AG09309 (cell line): ENCODE measurements at places on chromosomes 11 and 22.

DNA sequence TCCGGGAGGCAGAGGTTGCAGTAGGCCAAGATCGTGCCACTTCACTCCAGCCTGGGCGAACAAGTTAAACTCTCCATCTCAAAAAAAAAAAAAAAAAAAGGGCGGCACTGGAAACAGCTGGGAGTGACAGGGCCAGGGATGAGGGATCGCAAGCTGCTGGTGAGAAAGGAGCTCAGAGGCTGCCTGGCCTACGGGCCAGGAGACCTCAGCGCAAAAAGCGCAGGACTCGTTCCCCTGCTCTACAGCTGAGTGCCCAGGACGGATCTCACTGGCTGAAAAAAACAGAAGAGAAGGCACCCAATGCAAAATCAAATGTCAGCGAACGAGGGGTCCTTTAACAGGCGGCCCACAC is 650 bp upstream of the NUP50 start:
- no peak for DNase-seq

DNA sequence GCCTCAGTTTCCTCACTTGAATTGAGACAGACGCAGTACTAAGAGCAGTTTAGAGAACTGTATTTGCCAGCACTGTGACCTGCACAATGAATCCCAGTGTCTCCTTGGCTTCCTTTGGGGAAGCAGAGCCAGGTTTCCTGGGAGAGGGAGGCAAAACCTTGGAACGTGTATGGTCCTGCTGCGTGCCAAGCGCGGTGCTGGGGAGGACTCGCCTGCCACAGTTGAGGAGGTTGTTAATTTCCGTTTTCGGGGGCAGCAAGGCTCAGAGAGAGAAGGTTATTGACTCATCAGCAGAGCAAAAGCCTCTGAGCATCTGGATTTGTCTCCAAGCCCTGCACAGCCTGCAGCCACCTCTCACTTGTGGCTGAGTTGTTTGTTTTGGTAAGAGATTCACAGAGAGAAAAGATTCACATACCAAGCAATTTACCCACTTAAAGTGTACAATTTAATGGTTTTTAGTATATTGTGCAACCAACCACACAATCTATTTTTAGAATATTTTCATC is 10.8 kb downstream of the SYT12 start:
- peak; percentile 99 for DNase-seq

DNA sequence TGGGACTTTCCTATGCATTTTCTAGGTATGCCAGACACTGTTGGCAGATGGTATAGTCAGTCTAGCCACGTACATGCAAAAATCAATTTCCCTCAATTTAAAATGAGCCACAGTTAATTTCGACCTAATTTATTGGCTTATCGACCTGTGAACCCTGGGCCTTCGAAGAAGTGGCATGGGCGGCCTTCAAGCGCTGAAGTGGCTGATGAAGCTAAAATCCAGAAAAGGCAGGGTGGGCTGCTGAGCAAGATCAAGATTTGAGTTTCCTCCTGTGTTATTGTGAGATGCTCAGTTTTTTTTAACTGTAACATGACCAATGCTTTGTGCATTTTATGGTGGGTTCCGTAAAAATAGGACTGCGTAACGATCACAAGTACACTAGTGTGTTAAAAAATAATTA is 5.8 kb upstream of the SORL1-AS1 start:
- no peak for DNase-seq

DNA sequence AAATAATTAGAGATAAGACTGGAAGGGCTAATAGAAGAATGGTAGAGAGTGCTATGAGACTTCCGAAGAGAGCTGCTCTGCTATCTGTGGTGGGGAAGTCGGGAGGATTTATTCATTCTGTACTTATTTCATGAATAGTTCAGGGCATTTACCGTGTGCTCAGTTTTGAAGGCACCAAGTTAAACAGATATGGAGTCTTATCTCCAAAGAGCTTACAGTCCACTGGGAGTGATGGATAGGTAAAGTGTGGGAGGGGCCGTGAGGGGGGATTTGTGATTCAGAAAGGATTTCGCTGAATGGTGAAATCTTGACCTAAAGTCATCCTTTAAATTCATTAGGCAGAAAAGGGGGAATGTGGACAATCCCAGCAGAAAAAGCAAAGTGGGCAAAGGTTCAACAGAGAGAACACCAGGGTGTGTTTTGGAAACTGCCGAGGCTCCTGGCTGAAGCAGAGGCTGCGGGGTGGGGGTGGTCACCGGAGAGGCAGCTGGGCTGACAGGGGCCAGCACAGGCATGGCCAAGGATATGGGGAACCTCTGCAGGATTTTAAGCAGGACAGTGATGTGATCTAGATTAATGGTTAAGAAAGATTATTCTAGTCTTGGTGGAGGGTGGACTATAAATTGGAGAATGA is 91.2 kb downstream of the UBASH3B start:
- no peak for DNase-seq

GRCh38 chr22:37559901-37560607 is at the start of gene CDC42EP1:
TSS of gene CDC42EP1 (plus strand) at chr22:37560480. CDS start at chr22:37566350, 5,870 bp downstream.
- no peak for DNase-seq

DNA sequence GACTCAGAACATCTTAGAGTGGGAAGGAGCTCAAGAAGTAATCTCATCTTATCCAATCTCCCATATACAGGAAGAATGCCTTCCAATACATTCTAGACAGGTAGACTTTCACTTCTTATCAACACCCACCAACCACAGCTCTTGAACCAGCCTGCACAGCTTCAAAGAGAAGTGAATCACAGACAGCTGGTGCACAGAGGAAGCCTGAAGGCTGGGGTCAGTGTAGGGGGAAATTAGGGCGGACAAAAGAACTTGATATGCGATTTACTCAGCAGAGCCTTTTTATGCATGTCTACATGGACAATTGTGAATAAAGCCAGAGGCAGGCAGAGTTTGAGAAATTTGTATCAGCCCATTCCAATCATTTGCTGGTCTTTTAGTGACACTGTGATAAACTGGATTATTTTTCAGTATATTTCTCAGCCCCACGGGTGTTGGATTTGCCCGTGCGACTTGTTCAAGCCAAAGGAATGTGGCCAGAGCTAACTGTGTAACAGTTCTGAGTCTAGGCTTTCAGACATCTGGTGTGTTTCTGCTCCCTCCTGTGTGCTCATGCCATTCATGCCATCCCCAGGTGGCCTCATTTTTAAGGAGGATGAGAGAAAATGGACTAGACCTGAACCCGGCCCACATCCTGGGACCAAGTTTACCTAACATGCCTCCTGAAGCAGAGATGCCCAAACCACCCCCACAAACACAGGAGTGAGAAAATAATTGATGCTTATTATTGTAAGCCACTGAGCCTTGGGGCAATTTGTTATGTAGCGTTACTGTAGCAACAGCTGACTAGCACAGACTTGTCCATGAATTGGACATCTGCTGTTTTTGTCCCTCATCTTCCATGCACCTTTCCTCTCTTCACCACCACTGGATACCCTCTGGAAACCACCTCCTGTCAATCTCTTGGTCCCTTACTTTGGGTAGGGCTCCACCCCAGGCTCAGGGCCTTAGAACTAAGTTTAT is 137.5 kb upstream of the HSD17B12 start:
- no peak for DNase-seq

- DNase-seq: no peak
Observed at GRCh38 chr11:96863520-96863919, 473.7 kb downstream of the JRKL start.

DNA sequence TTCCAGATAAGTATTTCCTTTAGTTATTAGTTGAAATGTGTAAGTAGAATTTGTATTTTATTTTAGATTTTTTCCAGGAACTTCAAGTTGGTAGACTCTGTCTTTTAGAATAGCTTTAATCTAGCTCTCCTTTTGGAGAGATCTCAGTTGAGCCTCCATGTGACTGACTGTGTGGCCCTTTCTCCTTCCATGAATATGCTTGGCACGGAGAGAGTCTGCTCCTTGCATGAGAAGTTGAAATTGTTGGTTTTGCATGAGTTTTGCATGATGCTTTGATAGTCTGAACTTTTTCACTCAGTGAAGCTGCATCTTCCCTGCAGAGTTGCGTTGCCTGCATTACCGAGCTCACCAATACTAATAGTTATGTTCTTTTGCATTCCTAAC is 32.8 kb upstream of the CTTN start:
- DNase-seq: no peak

GRCh38 chr11:44623731-44624491 is 58.4 kb downstream of the CD82 start:
- DNase-seq: no peak

DNA sequence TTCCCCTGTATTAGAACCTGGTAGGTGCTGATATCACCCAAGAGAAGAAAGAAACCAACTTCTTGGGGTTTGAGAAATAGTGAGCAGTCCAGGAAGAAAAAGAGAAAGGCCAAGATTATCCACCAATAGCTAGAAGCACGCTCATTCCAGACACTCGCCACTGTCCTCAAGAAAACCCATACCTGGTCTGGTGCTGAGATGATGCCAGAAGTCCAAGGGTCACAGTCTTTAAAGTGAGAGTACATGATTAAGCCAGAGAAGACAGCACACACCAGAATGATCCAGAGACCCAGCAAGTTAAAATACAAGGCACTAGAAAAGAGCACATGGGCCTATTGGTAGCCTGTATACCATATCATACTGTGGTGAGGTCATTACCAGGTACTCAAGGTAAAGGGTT is 23.6 kb downstream of the SLC5A12 start:
- DNase-seq: no peak

DNA sequence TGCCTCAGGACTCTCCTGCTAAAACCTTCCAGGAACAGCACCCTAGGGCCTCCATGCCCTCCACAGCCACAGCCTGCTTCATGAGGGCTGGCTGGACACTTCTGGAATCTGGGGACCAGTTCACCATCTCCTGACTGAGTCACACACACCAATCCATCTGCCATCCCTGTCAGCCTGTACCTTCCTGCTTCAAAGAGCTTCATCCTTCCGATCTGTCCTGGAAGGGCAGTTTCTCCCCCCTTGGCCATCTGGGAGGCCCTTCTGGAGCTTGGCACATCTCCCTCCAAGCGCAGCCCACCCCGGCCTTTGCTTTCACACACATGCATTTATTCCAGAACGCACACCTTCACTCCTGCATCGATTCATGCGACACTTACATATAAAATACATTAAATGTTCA is 13.0 kb downstream of the APBB1 start:
- DNase-seq: no peak

GRCh38 chr11:133531971-133532651 is at the start of gene OPCML:
TSS of gene OPCML (minus strand) at chr11:133532501.
- DNase-seq: no peak
